ENCODE measurements at places on chromosomes 7 and 10. TPM values are rescaled to one million over a fixed set of nuclear protein-coding genes. Genes with fewer than 3 reads are reported as not detected.

Gene DCLRE1A
- 4.7 TPM for total RNA-seq

Gene RET
- total RNA-seq: 0.97 TPM

Gene SPOCK2
- total RNA-seq: 3.7 TPM

Gene MYH16
- not detected for total RNA-seq

Gene PPP1R3A
- total RNA-seq: not detected

Gene CYP2C18
- 7.3 TPM for total RNA-seq

Gene OPN1SW
- total RNA-seq: not detected

Gene CYCS
- total RNA-seq: 59.1 TPM

Gene FAM170B
- not detected for total RNA-seq

Gene WBP1L
- 103 TPM for total RNA-seq

Gene UCMA
- not detected for total RNA-seq

Gene FEZF1
- not detected for total RNA-seq

Gene CADPS2
- 6.6 TPM for total RNA-seq

Gene TMEM120A
- total RNA-seq: 21.0 TPM

Gene CHST3
- 29.3 TPM for total RNA-seq

Gene KCNIP2
- 1.7 TPM for total RNA-seq

Data from suprapubic skin (tissue), 4 donors.